Adipocyte (in vitro differentiated cells): ENCODE measurements at places on chromosomes 12 and 14.

GRCh38 chr14:31819281-31819680, 257.8 kb upstream of the ARHGAP5 start:
- peak; percentile 41 for DNase-seq

DNA sequence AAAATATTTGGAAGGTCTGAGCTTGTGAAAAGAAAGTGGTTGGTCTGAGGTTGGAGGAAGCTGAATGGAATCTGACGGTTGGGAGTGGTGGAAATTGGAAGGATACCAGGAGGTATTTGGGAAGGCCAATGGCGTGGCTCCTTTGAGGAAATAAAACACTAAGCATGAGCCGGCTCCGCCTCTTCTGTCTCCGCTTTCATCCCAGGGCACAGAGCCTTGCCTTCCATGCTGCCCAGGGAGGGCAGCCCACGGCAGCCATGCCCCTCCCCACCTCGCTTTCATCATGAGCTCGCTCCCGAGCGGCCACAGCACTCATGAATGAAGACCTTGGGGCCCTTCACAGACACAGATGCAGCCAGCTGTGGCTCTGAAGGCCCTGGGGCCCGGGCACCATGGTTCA, 36.2 kb downstream of the HSP90AA1 start:
- peak; percentile 61 for DNase-seq

DNA sequence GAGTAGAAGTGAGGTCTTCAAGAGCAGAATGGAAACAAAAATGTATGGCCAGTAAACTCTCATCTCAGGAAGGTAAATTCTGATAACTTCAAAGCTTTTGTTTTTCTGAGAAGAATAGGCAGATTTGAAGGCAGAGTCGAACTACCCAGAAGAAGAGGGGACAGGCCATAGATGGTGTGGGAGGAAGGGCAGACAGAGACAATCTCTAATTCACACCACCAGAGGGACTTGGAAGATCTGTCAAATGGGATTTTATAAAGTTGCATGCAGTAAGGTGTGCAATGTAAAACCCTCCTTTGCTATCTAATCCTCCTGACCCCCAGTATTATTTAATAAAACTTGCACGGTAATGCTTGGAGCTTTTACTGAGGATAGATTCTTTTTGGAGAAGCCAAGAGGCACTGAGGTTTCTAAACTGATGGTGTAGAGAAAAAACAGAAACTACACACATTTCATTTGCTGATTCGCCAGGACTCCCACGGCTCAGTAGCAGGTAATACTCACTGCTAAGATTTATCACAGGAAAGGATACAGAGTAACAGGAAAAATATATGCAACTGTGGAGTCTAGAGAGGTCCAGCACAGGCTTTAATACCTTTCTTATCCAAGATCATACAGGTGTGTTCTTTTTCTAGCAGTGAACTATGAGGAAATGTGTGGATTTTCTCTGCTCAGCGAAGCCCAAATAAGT, 18.3 kb downstream of the SLC38A2 start:
- DNase-seq, result no peak

- DNase-seq, result peak; percentile 90
Measured at GRCh38 chr12:26648584-26648983, 184.4 kb downstream of the ITPR2 start.

DNA sequence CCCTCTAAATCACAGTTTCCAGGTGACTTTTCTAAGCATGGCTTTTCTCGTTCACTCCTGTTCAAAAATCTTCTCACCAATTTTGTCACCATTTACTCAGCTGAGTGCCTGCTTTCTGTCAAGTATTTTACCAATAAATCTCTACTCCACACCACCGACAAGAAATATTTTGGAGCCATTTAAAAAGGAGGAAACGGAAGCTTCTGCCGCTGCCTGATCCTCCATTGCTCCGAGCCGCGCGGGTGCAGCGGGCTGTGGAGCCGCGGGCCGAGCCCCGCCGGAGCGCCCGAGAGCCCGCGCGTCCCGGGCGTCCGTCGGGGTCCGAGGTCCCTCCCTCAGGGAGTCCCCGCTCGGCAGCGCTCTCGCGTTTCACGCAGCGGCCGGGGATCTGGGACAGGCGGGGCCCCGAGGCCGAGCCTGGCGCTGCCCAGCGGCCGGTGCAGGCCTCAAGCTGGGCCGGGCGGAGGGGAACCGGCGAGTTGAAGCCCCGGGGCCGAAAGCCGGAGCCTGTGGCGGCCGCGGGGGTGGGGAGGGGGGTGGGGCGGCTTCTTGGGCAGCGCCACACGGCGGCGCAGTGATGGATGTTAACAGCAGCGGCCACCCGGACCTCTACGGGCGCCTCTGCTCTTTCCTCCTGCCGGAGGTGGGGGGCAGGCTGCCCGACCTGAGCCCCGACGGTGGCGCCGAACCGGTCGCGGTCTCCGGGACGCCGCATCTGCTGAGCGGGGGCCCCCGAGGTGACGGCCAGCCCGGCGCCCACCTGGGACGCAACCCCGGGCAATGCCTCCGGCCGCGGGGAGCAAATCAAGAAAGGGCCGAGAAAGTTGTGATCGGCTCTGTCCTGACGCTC, 1.1 kb upstream of the HEBP1 start:
- peak; percentile 80 for DNase-seq

DNA sequence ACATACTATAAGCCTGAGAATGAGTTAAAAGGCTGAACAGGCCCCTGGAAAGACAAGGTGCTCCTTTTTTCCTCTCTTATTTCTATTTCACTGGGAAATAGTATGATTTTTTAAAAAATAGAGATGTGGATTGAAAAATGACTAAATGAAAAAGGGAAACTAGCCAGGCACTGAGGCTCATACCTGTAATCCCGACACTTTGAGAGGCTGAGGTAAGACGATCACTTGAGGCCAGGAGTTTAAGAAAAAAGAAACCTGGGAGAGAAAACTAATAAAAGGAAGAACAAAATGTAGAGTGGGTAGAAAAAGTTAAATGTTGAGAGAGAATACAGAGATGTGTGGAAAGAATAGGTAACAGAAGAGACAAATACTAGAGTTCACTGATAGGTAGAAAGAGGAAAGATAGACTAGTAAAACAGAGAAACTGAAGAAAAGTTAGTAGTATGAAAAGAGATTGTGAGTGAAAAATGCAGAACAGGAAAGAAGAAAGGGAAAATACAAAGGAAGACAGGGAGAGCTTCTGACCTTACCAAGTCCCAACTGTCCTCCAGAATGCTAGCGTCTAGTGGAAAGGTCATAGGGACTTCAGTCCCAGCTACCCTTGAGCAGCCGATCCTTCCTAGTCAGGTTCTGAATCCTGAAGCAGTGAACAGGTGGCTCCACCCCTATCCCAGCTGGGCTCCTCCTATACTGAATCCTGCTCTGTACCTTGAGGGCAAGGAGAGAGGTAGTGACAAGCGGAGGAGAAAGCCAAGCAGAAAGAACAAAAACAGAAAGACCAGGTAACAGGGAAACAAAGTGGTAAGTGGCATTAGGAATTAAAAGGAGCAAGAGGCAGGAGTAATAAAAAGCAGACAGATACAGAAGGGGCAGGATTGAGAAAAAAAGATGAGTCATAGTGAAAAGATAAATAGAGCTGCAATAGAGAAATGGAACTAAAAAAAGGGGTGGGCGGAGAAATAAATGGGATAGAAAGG, 7.3 kb downstream of the TMEM116 start:
- DNase-seq, result peak; percentile 24

DNA sequence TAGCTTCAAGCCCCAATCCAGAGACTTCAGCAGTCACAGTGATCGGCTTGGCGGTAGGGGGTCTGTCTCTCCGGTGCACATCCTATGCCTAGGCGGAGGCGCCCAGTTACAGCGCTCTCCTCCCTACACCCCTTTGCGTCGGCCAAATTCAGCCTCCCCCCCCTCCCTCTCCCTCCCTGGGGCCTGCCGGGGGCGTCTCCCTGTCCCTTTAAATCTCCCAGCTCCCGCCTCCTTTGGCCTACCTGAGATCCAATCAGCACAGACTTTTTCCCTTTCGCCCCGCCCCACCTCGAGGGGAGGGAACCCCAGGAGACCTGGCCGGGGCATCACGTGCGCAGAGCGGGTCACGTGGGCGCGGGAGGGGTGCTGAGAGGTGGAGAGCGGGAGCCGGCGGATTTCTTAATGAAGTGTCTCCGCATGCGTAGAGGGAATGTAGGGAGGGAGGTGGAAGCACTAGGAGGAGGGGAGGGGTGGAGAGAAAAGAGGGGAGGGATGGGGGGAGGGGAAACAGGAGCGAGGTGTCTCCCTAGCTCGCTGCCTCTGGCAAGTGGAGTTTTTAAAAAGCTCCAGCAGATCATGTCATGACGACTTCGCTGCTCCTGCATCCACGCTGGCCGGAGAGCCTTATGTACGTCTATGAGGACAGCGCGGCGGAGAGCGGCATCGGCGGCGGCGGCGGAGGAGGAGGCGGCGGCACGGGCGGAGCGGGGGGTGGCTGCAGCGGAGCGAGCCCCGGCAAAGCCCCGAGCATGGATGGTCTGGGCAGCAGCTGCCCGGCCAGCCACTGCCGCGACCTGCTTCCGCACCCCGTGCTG, at the start of gene HOXC13:
Gene HOXC13 (plus strand): TSS at position 506 of the 815 bp plus-strand sequence. CDS start 76 bp downstream, at position 582.
- no peak for DNase-seq

GRCh38 chr14:20680843-20681347, 3.5 kb upstream of the RNASE4 start:
- DNase-seq, result no peak
